NCI-H774 (cell line): ENCODE measurements at places on chromosomes 16 and 17.
A peak's percentile ranks its signal among the peaks of the same experiment; 100 is the strongest.

- no peak for DNase-seq
Observed at GRCh38 chr16:7601100-7601499, 268.5 kb downstream of the RBFOX1 start.

DNA sequence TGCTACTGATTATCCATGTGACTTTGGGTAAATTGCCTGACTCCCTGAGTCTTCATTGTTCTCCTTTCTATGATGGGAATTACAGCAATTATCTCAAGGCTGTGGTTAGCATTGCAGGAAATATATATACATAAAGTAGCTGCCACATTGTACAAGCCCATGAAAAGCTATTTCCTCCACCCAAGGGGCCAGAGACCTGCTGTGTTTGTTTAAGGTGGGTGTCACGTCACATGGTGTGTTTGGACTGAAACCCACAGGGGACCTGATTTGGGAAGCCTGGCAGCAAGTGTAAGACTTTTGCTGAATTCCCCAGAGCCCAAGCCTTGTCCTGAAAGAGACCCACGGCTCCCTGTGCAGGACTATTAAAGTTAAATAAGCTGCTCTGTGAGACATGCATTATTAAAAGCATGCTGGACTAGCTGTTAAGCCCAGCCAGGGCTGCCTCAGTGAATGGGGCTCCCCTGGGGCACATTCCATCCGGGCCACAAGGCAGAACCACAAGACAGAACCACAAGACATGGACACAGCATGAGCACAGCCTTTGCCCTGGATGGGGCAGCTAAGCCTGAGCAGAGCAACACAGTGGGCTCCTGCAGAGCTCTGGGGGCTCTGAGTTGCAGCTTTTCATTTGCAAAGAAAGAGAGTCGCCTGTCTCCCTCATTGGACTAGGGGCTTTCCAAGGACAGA lies 148.9 kb downstream of the SPACA3 start:
- DNase-seq: peak; percentile 61

DNA sequence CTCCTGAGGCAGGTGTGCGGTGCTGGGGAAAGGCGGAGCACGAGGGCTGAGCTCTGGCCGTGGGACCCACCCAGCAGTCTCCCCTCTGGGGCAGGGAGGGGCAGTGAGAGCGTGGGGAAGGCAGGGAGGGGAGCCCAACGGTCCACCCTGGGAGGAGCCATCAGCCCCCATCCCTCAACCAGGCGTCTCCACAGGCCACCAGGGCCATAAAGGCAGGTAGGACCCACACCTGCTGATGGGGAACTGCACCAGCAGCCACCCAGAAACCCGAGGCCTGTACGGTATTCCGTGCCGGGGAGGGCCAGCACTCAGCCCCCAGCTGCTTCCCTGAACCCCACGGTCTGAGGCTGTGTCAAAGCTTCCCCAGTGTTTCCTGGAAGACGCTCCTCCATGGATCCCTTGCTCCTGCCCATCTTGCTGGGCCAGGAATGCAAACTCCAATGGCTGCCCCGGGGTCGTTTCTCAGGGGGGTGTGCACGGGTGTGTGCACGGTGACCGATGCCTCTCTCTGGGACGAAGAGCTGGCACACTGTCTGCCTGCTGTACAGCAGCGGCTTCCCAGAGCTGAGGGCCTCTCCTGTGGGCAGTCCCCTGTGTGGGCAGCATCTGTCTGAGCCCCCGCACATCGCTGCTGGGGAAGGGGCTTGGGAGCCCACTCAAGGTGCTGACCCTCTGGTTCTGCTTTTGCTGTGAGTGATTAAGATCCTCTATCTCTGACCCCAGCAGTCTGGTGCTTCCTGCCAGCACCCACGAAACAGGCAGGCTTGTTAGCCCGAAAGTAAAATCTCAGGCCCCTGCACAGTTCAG lies 17.2 kb upstream of the METRNL start:
- DNase-seq: no peak

DNA sequence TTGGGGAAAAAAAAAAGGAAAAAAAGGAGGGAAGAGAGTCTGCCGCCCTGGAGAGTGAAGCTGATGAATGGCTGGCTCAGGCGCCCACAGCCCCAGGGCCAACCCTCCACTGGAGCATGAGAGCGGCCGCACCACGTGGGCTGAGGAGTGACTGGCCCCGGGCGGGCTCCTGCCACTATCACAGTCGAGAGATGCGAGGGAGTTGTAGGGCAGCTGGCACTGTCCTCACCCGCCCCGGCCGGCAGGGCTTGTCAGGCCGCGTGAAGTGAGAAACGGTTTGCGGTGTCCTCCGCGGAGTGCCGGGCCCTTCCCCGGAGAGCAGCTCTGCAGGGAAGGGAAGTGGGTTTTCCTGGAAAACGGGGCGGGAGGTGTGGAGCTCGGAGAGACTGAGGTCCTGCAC lies 45.9 kb downstream of the JPH3 start:
- no peak for DNase-seq
